ENCODE measurements at places on chromosomes 7 and 10.

GRCh38 chr7:7567898-7568531, 1.3 kb downstream of the MIOS start:
- no peak for DNase-seq

- DNase-seq = no peak
These were observed 158.6 kb downstream of the NRF1 start for GRCh38 chr7:129769866-129770808.

GRCh38 chr7:22572937-22573336, 72.9 kb upstream of the STEAP1B start:
- DNase-seq = no peak

DNA sequence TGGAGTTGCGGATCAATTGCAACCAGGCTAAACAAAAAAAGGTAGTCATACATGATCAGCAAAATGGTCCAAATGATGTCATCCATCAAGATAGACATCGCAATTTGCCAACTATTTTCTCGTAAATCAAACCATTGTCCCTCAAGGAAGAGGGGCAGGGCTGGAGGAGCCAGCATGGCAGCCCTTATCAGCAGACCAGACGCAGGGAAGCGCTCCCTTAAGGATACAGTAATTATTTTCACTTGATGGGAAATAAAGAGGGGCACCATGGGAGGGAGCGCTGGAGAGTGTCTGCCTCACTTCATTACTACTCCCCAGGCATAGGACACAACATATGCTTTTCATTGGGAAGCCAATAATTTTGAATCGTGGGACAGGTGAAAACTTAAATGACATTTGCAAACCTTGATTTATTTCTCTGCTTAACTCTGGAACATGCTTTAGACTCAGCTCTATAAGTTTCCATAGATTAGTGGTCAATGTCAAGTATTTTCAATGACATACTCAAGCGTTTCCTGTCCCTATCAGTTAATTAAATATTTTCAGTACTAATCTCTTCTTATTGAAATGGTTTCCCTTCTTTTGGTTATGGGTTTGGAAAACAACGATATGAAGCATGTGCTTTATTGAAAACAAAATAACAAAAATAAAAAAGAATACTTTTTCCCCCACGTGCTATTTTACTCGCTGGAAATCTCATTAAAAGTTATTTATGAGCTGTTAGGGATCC, 202.4 kb upstream of the HABP2 start:
- DNase-seq = no peak

GRCh38 chr10:34154383-34154900, 660.7 kb downstream of the PARD3 start:
- no peak for DNase-seq
